HT1080 (cell line): ENCODE measurements at places on chromosomes 16 and 17. TPM values are rescaled to one million over a fixed set of nuclear protein-coding genes. Genes with fewer than 3 reads are reported as not detected.

KRT12 gene
- total RNA-seq: not detected in 2 replicates

TMEM132E gene
- not detected in 2 replicates for total RNA-seq

ENPP7 gene
- not detected in 2 replicates for total RNA-seq

MFAP4 gene
- total RNA-seq: not detected in 2 replicates

SULT1A2 gene
- 1.0 TPM in 1 of 2 replicates, not detected in the other for total RNA-seq

CTRB2 gene
- not detected in 2 replicates for total RNA-seq

KRT15 gene
- total RNA-seq: 6.8 and 10.9 TPM in 2 replicates

C16orf46 gene
- not detected in 2 replicates for total RNA-seq

P2RX5 gene
- 11.7 and 15.9 TPM in 2 replicates for total RNA-seq

KRTAP1-1 gene
- not detected in 2 replicates for total RNA-seq

NPIPB5 gene
- 17.3 and 18.7 TPM in 2 replicates for total RNA-seq

VAT1L gene
- total RNA-seq: 1.8 and 2.0 TPM in 2 replicates

CACNG1 gene
- 0.06 TPM in 1 of 2 replicates, not detected in the other for total RNA-seq

DNASE1L2 gene
- total RNA-seq: 2.1 and 3.7 TPM in 2 replicates

RDM1 gene
- total RNA-seq: 3.2 and 5.1 TPM in 2 replicates

CCL14 gene
- not detected in 2 replicates for total RNA-seq
